ENCODE measurements at places on chromosomes 12 and 14.

- no peak for DNase-seq
Observed at GRCh38 chr14:54564071-54564867, 2.7 kb upstream of the SAMD4A start.

DNA sequence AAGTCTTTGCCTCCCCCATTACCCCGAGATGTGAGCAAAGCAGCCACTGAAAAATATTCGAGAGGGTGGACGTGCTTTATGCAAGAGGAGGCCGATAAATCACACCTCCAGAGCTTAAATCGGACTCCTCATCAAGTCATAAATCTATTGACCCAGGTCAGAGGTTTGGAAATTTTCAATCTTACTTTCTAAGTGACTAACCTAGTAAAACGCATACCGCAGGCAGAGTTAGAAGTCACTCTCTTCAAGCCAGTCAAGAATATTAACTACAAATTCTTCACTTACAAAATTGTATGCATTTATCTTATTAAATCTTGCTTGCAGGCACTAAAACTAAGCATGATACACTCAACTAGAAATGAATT, 34.9 kb downstream of the GPHB5 start:
- no peak for DNase-seq

GRCh38 chr14:79660053-79660939, 551.0 kb downstream of the DIO2 start:
- no peak for DNase-seq

GRCh38 chr12:89228491-89228890, 123.8 kb downstream of the DUSP6 start:
- no peak for DNase-seq

DNA sequence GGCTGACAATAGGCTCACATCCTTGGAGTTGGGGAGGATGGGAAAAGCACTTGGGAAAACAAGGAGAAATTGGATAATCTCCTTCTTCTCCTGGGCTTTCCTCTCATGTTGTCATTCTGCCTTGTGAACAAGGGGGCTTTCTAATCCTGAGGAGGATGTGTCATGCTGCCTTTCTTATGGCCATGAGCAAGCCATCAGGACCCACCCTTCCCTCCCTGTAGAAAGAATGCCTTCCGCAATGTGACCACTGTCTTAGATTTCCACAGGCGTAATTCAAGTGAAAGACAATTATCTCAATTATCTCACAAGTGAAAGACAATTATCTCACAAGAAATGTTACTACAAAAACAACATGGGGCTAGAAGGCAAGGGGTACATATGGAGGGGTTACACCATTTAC, 3.0 kb upstream of the OR6S1 start:
- DNase-seq = no peak

DNA sequence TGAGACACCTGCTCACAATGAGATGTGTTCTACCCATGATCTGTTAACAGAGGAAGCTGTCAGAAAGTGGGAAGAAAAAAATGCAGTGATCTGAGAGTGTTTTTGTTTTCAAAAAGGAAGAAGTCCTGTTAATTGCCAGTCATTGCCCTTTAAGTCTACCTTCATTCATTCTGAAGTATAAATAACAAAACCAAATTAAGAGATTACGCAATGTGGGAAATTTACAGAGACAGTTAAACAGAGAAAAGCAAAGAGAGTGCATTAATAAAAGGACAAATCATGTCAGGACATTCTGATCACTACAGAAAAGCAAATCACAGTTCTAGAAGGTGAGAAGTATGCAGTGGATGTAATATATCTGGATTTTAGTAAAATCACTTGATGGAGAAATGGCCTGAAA, 154.2 kb downstream of the NRXN3 start:
- no peak for DNase-seq

DNA sequence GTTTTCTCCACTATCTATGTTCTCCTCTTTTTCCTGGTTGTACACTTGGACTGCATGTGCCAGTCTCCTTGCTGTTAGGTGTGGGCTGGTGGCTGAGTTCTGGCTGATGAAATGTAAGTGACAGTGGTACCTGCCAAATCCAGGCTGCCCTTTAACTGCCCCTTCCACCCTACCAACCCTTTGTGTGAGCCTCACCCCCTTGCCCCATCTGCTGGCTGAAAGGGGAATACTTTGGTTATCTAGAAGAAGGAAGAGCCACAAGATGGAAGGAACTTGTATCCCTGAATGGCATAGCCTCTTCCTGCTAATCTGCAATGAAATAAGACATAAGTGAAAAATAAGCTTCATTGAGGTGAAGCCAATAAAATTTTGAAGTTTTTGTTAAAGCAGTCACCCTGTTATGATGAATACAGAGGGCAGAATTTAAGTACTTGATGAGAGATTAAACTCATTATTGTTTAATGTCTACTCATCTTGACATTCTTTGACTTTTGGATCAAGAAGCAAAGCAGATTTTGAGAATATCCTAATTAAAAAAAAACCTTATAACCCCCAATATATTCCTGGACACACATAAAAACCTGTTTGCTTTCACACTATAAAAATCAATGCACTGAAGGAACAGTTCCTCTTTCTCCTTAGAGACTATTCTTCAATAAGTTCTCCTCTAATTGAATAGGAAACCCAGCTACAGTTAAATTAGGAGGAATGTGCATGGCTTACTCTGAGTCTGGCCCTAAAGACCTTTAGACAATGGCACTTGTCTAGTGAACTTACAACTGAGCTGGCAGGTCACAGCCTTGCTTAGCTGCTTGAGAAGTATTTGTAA, 262.6 kb upstream of the BTG1 start:
- no peak for DNase-seq

- DNase-seq = no peak
Observed at GRCh38 chr12:7601406-7601805, 64.3 kb downstream of the APOBEC1 start.

- peak; percentile 2 for DNase-seq
Observed at GRCh38 chr14:75648066-75648838, 12.4 kb downstream of the ERG28 start.

DNA sequence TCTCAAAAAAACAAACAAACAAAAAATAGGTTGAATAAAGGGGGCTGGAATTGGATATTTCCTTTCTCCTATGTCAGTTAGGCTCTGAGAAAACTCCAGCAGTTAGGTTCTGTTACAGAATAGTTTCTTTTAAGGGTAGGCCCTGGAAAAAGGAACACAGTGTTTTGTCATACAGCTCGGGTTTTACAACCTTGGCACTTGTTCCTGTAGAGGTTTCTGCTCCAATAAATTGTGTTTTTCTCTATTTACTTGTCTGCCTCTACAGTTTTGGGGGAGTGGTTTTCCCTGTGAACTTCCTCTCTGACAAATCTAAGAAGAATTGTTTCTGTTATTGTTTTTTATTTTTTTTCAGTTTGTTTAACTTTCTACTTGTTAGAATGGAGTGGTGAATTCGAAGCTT, 167.6 kb downstream of the ACSS3 start:
- DNase-seq = no peak

- DNase-seq = no peak
Observed at GRCh38 chr14:94089479-94089878, 8.4 kb downstream of the IFI27L1 start.

DNA sequence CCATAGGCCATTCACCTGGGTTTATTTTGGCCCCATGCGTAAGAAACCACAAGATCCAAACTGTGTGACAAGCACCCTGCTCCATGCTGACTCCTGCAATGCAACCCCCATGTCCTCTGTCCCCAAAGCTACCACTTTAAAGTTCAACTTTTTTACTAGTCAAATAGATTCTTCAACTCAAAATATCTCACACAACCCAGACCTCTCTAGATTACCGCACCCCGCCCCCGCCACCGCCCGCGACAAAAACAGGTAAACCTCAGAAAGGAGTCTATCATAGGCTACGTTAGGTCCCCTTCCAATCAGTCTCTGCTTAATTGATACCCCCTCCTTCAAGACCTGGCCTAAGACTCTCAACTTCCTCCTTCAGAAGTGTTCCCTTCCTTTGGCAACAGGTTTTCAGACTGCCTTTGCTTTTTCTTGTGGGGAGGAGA, 2.2 kb downstream of the ZFP36L1 start:
- no peak for DNase-seq

DNA sequence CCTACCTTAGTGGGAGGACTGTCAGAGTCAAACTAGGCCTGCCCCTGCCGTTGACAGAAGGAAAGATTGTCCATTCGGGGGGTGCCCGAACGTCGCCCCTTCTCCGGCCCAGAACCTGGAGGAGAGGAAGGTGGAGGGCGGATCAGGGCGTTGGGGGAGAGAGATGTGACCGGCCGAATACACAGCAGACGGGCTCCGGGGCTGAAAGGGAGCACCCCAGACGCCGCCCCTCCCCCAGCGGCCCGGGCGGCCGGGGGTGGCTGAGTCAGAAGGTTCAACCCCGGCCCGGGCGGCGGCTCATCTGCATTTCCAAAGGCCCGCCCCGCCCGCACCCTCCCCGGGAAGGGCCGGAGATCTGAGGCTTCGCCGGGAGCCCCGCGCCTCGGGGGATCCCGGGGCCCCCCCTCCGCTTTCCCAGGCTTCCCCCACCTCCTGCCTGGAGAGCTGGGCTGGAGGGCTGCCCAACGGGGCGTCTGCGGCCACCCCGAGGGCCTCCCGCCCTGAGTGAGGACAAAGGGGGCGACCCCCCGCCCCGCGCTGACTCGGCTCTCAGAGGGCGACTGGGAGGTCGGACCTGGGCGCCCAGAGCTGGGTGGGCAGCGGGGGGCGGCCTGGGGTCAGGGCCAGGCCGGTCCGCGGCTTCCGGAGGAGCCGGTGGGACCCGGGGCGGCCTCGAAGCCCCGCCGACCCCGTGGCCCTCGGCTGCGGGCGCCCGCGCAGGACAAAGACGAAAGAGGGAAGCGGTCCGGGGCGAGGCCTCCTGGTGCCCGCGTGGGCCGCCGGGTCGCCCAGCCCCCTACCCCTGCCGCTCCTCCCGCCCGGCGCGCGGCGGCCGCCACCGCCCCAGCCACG, 3.7 kb upstream of the SETD1B start:
- peak; percentile 64 for DNase-seq

DNA sequence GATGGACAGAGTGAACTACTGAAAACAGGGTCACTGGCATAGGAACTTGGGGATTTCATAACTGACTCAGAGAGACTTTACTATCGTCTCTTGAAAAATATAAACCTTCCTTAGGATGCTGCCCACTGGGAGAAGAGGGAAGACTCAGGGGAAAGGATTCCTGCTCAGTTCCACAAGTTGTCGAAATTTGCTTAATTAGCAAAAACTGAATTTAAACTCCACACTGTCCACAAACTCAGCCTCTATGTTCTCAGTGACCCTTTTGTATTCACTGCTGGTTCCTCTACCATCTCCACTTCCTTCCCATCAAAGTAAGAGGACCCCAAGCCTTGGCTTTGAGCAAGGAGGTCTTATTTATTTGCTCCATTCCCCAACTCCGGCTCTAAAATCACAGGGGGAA, 7.2 kb upstream of the MYL6B start:
- DNase-seq = no peak

DNA sequence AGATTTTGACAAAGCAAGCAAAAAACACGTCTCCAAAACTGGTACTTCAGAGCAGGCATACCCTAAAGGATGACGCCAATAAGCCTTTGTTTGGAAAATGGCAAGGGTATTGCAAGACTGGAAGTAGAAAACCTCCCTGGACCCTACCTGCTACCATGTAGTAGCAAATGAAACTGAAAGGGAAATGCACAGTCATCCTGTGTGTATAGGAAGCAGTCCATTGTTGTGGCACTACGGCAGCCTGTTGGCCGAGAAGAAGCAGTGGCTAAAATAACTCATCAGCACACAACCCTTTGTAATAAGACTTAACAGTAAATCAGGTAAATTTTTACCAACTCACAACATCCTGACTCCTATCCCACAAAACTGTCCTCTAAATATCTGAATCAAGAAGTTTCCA, 386.4 kb downstream of the RGS6 start:
- DNase-seq = no peak

DNA sequence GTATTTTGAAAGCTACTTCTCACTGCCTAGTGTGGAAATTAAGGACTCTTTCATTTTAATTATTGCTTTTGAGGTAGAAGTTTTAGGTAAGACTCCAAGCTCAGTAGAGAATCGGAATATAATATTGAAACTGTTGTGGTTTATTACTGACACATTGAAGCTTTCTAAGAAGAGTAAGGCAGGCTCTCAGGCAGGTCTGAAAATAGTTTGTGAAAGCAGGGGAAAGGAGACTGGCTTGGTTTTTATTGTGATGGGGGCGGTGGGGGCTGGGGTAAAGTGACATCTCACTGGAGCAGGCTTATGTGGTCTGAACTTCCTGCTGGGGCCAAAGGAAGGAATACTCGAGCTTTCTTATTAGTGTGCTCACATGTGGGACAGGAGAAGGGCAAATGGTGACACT, 79.5 kb downstream of the OTOGL start:
- DNase-seq = no peak

GRCh38 chr12:93167841-93168492, 209.8 kb upstream of the NUDT4 start:
- DNase-seq = no peak

- DNase-seq = no peak
Observed at GRCh38 chr12:21528953-21529352, 2.9 kb downstream of the SPX start.

DNA sequence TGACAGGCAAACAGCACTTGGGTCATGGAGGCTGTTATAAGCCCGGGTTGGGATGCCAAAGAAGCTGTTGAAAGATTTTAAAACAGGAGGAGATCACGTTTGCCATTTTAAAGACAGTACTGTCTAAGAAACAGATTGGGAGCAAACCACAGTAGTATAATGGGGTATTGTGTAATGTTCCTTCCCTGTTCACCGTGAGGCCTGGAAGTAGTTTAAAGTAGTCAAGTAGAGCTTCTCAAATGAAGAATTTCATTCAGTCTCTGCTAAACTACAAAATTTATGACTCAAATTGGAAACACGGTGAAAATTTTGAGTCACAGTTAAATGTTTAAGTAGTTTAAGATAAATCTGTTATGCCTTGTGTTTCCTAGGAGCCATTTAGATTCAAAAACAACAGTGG, 35.8 kb downstream of the ATP2A2 start:
- DNase-seq = no peak

DNA sequence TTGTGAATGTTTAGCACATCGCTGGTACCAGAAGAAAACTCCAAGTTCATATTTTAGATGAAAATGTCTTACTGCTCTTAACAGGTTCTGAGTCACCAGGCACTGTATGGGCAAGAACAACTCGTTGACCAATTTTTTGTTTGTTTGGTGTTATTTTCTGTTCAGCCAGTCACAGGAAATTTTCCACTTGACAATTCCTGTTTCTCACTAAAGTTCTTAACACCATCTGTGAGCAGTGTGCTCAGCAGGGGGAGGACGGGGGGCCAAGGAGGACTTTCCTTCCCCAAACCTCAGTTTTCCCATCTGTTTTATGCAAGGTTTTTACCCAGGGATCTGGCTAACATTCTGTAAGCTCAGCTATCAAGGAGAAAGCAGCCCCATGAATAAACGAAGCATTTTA, 3.0 kb downstream of the NUAK1 start:
- no peak for DNase-seq

GRCh38 chr14:52412426-52412825, 98.3 kb downstream of the PTGER2 start:
- DNase-seq = no peak
